Tibial nerve (tissue), 4 donors: ENCODE measurements at places on chromosomes 1 and 21. TPM values are rescaled to one million over a fixed set of nuclear protein-coding genes. Genes with fewer than 3 reads are reported as not detected.

S100A1 gene
- total RNA-seq: 41.4 TPM

- H3K36me3 ChIP-seq: no peaks in the 10 kb centered on the region
- no peaks in the 10 kb centered on the region for H3K4me1 ChIP-seq
- H3K27ac ChIP-seq: no peak overlapping the region
These were observed 13.4 kb upstream of the SLC6A17 start for GRCh38 chr1:110136911-110137310.

DNA sequence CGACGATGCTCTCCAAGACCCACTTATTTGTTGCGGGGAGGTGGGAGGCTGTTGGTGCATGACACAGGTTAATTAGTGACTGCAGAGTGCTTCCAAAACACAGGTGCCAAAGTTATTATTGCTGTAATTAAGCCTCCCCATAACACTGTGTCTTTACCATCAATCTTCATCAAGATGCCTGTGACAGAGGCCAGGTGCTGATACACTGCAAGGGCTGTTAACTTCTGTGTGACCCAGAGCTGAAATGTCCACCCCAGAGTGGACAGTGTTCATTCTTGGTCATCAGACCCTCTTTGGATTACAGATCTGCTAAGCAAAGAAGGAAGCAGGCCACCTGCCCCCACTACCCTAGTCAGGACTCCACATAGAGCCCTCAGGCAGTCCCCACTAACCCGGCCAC is 55.5 kb downstream of the CAPN8 start:
- H3K27ac ChIP-seq: no peak overlapping the region
- H3K4me1 ChIP-seq: no peaks in the 10 kb centered on the region
- H3K4me3 ChIP-seq: no peak overlapping the region
- DNase-seq: no peak
- no peaks in the 10 kb centered on the region for H3K27me3 ChIP-seq
- H3K36me3 ChIP-seq: no peaks in the 10 kb centered on the region

GRCh38 chr1:105730701-105731100 is 1325.8 kb upstream of the PRMT6 start:
- DNase-seq: no peak
- no peaks in the 10 kb centered on the region for H3K27me3 ChIP-seq
- H3K4me1 ChIP-seq: no peaks in the 10 kb centered on the region
- H3K36me3 ChIP-seq: no peaks in the 10 kb centered on the region
- H3K27ac ChIP-seq: no peak overlapping the region

ZNF648 gene
- 1.5 TPM for total RNA-seq

DNA sequence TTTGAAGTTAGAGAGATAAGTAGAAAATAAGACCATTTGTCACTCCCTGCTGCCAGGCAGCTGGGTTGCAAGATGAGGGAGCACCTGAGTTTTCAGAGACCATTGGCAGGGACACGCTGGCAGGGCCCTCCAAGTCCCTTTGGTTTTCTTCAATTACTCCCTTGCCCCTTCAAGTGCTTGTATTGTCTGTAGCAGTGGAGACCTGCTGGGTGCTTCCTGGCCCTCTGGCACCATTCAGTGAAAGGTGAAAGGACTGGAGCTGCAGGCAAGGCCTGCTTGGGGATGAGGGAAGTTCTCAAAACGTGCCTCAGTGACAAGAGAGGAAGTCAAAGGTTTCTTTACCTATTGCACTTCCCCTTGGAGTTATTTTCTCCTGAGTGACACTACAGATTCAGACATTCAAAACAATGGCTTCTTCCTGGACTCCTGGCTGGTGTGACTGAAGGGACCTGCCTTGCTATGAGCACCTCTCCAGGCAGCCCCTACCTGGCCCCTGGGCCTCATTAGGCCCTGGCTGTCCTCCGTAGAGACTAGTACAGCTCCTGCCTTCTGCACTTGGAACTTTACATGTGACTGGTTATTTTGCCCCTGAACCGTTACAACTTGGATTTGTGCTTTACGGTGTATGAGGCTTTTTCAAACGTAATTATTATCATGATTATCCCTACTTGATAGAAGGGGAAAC is 100.1 kb downstream of the C1orf21 start:
- H3K36me3 ChIP-seq: no peaks in the 10 kb centered on the region
- no peak for DNase-seq
- H3K27ac ChIP-seq: no peak overlapping the region
- no peaks in the 10 kb centered on the region for H3K4me1 ChIP-seq

- H3K36me3 ChIP-seq: peaks cover 52% of the 10 kb centered on the region
- H3K27ac ChIP-seq: no peak overlapping the region
- no peaks in the 10 kb centered on the region for H3K4me1 ChIP-seq
- H3K27me3 ChIP-seq: no peaks in the 10 kb centered on the region
- no peak for DNase-seq
These were observed 25.3 kb upstream of the FAAH start for GRCh38 chr1:46368791-46369190.

- H3K4me3 ChIP-seq: no peak overlapping the region
- H3K4me1 ChIP-seq: no peaks in the 10 kb centered on the region
- H3K27me3 ChIP-seq: peaks cover 5% of the 10 kb centered on the region
These were observed 29.9 kb upstream of the ACTL8 start for GRCh38 chr1:17725084-17725719.

- no peaks in the 10 kb centered on the region for H3K36me3 ChIP-seq
- DNase-seq: no peak
- no peak overlapping the region for H3K27ac ChIP-seq
- no peak overlapping the region for H3K4me3 ChIP-seq
These were observed 10.7 kb downstream of the CDC7 start for GRCh38 chr1:91511386-91511785.

DNA sequence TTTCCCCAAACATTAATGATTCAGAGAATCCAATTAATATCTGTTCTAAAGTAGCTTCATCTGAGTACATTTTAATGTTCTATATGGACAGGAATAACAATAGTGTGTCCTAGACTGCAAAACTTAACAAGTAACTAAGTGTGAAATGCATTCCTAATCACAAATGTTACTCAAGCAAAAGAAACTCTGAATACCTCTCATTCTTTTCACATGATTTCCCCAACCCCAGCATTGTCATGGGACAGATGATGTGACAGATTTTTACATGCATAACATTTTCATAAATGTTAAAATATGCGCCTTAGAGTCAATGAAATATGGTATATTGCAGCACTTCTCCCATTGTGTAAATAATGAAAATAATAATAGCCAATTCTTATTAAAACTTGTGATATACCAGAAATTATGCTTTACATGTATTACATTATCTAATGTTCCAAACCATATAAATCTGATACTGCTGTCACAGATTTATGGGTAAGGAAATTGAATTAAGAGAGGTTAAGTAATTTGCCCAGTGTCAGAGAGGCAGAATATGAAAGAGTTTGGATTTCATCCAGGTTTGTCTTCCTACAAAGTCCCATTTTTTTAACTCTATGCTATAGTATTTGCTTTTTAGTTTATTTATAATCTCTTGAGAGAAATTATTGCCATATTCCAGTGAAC is 269.4 kb downstream of the LRRC7 start:
- no peaks in the 10 kb centered on the region for H3K27me3 ChIP-seq
- no peaks in the 10 kb centered on the region for H3K36me3 ChIP-seq
- no peaks in the 10 kb centered on the region for H3K4me1 ChIP-seq
- no peak overlapping the region for H3K4me3 ChIP-seq
- DNase-seq: no peak
- no peak overlapping the region for H3K27ac ChIP-seq

GRCh38 chr1:235855811-235856429 is 10.8 kb downstream of the LYST start:
- H3K4me3 ChIP-seq: no peak overlapping the region
- no peak for DNase-seq
- H3K27me3 ChIP-seq: no peaks in the 10 kb centered on the region

- no peak for DNase-seq
- no peak overlapping the region for H3K4me3 ChIP-seq
- H3K27ac ChIP-seq: no peak overlapping the region
- H3K4me1 ChIP-seq: no peaks in the 10 kb centered on the region
- no peaks in the 10 kb centered on the region for H3K36me3 ChIP-seq
- no peaks in the 10 kb centered on the region for H3K27me3 ChIP-seq
These were observed 7.6 kb upstream of the TFF1 start for GRCh38 chr21:42373908-42374455.

HPCA gene
- not detected for total RNA-seq
